ENCODE measurements at places on chromosomes 3 and 15. TPM values are rescaled to one million over a fixed set of nuclear protein-coding genes. Genes with fewer than 3 reads are reported as not detected.

The SLC9A9 gene
- 3.8 TPM for total RNA-seq

The SNX4 gene
- total RNA-seq, result 53.5 TPM

The LRRC3B gene
- total RNA-seq, result 0.23 TPM

The PRSS50 gene
- not detected for total RNA-seq

The TIMMDC1 gene
- 137 TPM for total RNA-seq

The SLC2A2 gene
- not detected for total RNA-seq

The SAMMSON gene
- not detected for total RNA-seq

The FEZF2 gene
- not detected for total RNA-seq

The STXBP5L gene
- total RNA-seq, result not detected

The MEX3B gene
- total RNA-seq, result 1.5 TPM

Data from gastrocnemius medialis (tissue), 4 donors.